ENCODE measurements at places on chromosomes 7 and 10.
A peak's percentile ranks its signal among the peaks of the same experiment; 100 is the strongest.

DNA sequence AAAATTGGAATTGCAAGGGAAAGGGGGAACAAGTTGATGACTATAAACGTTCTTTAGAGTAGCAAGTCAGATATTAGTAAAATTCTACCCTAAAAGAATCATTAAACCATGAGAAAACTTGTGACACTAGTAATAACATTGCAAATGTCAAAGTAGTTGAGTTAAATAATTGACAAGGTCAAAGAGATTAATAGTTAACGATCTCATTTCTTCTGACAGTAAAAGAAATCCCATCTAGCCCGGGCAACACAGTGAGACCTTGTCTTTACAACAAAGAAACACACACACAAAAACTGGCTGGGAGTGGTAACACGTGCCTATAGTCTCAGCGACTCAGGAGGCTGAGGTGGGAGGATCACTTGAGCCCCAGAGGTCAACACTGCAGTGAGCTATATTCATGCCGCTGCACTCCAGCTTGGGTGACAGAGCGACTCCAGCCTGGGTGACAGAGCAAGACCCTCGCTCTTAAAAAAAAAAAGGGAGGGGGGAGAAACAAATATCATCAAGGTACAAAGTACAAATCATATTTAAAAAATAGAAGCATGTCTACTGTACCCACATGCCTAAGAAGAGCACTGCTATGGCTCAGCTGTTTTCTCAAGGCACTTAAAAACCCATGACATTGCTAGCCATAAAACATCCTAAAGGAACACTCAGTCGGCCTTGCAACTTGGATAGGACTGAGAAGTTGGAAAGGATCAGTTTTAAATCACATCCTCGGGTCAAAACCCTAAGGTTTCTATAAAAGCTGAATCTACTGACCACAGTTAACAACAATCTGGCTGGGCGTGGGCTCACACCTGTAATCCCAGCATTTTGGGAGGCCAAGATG lies 401.1 kb downstream of the PARD3 start:
- DNase-seq, result no peak

DNA sequence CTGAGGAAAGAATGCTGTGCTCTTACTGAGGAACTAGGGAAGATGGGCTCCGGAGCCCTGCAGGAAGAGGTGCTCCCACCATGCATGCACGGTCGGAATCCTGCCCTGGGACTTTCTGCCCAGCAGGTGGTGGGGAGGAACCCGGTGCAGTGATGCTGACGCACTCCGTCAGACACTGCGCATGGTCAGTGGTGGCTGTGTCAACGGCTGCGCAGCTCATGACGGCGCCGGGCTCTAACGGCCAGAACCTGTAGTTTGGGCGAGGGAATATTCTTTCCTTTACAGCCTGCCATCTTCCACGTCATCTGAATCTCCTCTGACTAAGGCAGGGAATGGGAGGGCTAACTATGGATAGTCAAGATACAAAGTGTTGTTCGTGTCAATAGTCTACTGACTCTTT lies 189.2 kb upstream of the MGMT start:
- no peak for DNase-seq

- no peak for DNase-seq
These were observed 9.1 kb downstream of the LOXL4 start for GRCh38 chr10:98258683-98259454.

GRCh38 chr10:111087968-111088505 lies 11.2 kb downstream of the ADRA2A start:
- peak; percentile 6 for DNase-seq

- no peak for DNase-seq
These were observed 62.5 kb upstream of the NAMPT start for GRCh38 chr7:106347229-106347833.

DNA sequence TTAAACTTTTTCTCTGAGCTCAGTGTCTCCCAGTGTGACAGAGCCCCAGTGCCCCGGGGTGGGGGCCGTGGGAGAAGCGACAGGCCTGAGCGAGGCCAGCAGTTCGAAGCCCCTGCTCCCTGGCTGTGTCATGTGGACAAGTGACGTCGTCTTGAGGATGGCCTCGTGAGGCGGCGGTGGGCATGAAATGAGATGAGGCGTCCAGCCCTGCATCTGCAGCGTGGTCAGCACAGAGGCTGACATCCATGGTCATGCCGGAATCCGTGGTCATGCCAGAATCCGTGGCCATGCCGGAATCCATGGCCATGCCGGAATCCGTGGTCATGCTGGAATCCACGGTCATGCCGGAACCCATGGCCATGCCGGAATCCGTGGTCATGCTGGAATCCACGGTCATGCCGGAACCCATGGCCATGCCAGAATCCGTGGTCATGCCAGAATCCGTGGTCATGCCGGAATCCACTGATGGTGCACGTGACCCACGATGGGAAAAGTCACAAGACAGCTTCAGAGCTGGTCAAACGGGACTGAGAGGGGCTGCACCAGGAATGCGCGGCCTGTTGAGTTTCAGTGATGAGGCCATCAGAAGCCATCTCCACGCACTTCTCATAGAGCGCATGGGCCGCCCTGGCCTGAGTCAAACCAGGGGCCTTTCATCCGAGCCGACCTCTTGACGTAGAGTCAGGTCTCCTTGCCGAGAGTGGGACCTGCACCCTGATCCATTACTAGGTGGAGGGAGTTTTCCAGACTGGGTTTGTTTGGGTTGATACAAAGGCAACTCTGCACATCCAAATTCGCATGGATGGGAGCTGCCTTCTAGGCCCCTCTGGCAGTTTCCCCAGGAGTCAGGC lies 342.5 kb downstream of the PTPRN2 start:
- DNase-seq, result peak; percentile 49

DNA sequence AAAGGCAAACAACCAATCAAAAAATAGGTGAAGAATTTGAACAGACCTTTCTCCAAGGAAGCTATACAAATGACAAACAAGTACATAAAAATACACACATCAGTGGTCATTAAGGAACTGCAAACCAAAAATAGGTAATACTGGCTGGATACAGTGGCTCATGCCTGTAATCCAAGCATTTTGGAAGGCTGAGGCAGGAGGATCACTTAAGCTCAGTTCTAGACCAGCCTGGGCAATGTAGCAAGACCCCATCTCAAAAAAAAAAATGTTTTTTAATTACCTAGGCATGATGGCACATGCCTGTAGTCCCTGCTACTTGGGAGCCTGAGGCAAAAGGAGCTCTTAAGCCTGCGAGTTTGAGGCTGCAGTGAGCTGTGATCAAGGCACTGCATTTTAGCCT lies 19.3 kb downstream of the CDCA7L start:
- DNase-seq, result no peak

GRCh38 chr10:28679581-28680357 lies 2.4 kb downstream of the BAMBI start:
- DNase-seq, result no peak

- no peak for DNase-seq
These were observed 22.5 kb downstream of the AKR1E2 start for GRCh38 chr10:4848356-4849041.

GRCh38 chr10:29804025-29804852 lies 169.5 kb upstream of the SVIL start:
- DNase-seq, result peak; percentile 78

DNA sequence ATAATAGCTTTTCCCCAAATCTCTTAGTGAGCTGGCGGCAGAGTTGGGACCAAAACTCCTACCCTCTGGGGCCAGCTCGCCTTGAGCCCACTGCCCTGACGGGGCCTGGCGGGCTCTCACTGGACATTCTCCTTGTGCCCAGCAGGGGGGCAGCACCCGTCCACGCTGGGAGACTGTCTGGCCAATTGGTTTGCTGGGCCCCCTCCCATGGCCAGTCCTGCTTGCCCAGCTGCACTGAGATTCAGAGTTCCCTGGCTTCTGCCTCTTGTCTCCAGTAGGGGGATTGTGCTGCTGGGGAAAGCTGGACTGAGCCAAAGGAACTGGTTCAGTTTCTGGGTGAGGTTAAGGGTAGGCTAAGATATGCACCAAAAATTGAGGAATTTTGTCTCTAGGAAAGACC lies 59.8 kb downstream of the RAMP3 start:
- DNase-seq, result no peak

DNA sequence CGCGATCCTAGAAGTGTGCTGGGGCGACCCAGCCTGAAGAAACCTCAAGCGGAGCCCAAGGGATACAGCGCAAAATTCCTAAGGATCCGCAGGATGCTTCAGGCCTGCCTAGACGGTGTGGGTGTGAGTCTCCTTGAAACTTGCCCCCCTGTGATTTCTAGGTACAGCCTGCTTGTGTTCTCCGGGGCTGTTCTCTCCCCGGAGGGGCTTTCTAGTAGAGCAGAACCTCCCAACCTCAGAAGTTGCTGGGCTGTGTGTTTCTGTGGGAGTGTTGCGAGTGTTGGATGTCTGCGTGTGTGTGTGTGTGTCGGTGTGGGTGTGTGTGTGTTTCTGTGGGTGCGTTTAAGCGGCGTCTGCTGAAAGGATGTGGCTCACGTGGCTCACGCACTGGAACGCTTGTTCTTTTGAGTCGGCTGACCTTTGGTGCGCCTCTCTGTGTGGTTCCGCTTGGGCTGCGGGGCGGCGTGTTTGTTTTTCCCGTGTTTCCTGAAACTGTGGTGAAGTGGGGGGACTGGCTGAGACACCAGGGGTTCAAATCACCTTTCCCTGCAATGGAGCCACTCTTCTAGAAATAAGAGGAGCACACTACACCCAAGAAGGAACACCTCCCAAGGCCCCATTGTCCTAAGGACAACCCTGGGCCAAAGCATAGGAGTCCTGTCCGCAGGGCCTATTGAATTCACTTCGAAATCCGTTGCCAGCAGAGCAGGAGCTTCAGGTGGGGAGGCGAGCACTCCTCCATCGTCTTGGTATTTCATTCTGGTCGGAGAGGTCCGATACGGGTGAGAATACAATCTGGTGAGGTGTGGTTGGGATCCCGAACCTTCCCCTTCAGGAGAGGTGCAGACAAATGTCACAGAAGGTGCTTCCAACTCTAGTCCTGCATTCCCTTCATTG lies 25.1 kb upstream of the ZNF273 start:
- no peak for DNase-seq

DNA sequence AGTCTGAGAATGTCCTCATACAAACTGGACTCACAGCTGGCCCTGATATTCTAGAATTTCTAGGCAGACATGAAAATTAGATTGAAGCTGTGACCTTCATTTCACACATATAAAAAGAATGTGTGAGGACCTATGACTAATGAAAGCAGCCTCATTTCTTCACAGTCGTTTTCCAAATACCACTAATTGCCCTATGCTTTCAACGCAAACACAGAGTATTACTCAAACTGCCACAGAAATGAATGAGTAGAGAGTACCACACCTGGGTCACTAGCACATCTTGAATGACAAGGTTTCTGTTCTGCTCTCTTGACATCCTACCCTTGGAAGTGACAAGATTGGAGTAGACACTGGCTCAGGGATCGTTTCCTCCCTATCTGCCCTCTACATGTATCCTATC lies 142.4 kb downstream of the C1GALT1 start:
- no peak for DNase-seq

- DNase-seq, result no peak
These were observed 188.4 kb downstream of the ZEB1 start for GRCh38 chr10:31507427-31507826.
